ENCODE measurements at places on chromosomes 1 and 21.
A peak's percentile ranks its signal among the peaks of the same experiment; 100 is the strongest.

- peak; percentile 81 for DNase-seq
Measured at GRCh38 chr1:161227196-161227871, 1.5 kb downstream of the TOMM40L start.

GRCh38 chr1:151372058-151372934 is at the start of gene SELENBP1:
Gene SELENBP1 (minus strand): TSS chr1:151372705. CDS start chr1:151372641, 64 bp downstream.
- DNase-seq: no peak

GRCh38 chr1:153577624-153578051 is 12.0 kb upstream of the S100A2 start:
- no peak for DNase-seq

DNA sequence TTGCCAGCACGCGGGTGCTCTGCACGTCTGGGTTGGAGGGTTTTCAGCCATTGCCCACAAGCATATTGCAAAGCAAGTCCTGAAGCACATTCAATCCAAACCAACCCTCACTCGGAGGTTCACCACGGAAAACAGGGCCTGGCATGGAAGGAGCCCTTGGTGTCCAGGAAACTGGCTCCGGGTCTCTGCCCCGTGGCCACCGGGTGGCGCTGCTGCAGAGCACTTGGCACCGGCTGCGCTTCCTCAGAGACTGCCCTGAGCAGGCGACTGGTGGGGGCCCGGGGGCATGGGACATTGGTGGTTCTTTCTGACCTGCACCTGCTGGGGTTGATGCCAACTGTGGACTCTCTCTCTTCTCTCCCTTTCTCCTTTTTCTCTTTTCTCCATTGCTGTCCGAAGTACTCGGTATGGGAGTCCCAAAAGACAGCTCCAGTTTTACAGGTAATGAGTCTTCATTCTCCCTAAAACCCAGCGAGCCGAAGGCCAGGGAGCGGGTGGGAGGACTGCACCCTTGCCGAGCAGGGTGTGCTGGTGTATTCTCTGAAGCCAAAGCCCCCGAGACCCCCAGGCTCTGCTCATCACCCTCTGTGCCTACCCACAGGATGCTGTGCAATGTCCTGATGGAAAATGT is 4.1 kb upstream of the KCNAB2 start:
- DNase-seq: no peak

- no peak for DNase-seq
Measured at GRCh38 chr1:81664341-81664740, 136.4 kb upstream of the ADGRL2 start.

DNA sequence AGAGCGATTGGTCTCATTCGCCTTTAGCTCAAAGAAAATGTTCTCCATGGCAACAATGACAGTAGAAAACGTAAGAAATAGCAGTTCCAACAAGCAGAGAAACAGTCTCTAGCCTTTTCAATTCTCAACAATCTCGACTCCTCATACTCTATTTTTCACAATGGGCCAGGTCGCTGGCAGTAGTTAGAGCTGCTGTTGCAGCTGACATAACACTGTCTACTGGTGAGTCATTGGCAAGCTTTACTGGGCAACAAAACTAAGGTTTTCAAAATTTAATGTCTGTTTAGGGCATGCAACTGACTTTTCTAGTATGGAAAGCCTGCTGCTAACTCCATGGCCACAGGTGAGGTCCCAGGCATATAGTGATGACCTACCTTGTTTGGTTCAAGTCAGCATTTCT is 221.1 kb upstream of the KAZN start:
- no peak for DNase-seq

DNA sequence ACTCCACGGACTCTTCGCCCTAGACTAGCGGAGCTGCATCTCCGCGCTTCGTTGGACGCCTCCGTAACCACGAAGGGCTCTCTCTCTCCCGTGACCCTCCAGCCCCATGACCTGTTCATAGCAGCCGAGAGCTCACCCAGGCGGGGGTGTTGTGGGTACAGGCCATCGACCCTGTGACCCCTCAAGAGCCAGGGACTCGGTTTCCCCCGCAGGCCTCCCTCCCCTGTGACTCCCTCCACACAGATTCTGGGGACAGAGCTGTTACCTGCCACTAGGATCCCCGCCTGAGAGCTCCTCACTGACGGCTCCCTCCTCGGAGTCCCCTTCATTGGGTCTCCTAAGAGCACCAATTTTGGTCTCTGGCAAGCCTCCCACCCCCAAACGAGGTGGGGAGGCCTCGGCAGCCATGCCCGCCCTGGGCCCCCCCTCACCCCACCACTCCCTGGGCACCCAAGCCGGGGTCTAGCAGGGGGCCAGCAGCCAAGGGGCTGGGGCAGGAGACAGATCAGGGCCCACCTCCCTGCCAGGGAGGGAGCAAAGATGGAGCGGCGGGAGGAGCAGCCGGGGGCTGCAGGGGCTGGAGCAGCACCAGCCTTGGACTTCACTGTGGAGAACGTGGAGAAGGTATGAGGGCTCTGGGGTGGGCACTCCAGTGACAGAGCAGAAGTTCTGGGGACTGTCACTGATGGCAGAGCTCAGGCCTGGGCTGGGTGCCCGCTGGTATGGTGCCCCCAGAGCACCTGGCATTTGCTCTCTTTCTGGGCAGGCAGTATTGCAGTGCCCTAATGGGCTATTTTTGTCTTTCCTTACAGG is 517 bp downstream of the IPO13 start:
- DNase-seq: peak; percentile 12

GRCh38 chr1:181033799-181034451 is at the start of gene MR1:
Gene MR1 (plus strand): TSS chr1:181033983. CDS start chr1:181034008, 25 bp downstream.
- DNase-seq: peak; percentile 54

- DNase-seq: no peak
Measured at GRCh38 chr1:93770640-93771039, 89.0 kb upstream of the BCAR3 start.

DNA sequence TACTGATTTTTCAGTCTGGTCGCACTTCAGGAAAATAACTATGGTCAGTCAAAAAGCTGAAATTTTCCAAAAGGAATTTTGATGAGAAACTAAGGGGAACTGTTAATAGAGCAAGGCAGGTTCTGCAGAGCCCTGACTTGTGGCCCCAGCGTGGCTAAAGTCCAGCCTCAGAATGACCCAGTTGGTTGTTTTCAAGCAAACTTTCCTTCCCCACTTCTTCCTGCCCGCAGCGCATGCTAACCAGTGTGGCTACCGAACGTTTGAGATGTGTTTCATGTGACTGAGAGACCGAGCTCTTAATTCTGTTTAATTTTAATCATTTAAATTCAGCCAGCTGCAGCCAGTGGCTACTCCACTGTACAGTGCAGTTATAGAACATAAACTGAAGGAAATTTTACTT is 6.2 kb upstream of the IL10RB start:
- no peak for DNase-seq

GRCh38 chr1:94595658-94596057 is 54.1 kb upstream of the F3 start:
- no peak for DNase-seq

DNA sequence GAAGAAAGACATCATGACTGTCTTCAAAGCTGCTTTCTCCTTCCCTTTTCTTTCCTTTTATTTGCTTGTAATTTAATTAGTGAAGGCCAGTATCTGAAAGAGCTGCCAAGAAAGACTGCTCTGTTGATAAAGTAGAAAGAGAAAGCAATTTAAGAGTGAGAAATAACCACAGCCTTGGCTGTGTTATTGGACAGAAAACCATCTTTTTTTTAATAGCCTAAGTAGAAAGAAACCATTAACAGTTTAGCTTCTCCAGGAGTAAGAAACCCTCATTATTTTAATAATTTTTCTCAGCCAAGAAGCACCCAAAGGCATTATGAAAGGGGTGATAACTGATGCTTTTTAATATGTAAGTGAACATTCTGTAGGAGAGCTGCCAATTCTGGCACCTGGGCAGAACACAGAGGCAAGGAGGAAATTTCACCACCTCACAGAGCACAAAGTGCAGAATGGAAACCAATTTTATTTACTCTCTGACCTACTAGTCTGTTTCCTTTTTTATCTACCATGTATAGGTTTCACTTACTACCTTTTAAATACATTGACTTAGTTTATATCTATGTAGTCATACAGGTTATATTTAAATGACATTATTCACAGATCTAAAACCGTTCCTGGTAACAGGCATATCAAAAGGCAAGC is 703.2 kb downstream of the MRPL39 start:
- no peak for DNase-seq

DNA sequence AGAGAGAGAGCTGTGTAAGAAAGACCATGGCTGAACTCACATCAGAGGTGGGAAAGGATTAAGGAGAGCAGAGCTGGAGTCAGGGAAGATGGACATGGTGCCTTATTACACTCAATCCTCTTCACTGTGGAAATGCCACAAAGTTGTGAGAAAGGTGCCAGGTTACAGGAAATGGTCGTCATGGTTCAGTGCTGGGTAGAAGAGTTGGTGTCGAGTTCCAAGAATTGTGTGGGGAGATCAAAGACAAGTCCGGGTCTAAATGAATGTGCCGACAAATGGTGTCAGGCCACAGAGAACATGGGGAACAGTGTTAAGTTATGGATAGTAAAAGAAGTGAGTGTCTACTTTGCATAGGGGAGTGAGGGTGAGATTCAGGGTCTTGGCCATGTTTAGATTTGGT is 40.9 kb downstream of the LAMC2 start:
- DNase-seq: peak; percentile 69

DNA sequence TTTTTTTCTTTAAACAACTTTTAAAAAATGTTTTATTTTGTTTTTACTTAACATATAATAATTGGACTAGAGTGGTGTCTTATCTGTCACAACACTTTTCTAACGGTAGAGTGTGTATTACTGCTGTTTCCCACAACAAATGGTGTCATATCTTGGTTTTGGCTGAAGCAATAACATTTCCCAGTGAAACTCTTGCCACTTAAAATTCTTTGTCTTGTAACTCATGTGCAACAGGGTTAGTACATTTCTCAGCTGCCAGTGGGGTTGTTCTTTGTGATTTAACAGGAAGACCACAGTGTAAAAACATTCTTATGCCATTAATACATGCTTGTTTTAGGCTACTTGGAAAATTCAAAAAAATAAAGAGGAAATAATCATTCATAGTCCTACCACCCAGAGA is 43.5 kb downstream of the ALPL start:
- no peak for DNase-seq

DNA sequence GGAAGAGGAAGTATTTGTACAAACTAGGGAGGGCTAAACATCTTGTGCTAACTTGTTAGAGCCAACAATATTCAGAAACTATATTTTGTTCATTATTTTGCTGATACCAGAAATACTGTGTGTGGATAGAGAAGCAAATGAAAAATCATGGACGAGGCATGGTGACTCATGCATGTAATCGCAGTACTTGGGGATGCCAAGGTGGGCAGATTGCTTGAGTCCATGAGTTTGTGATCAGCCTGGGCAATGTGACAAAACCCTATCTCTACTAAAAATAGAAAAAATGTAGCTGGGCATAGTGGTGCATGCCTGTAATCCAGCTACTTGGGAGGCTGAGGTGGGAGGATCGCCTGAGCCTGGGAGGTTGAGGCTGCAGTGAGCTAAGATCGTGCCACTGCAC is 13.4 kb downstream of the LRRC41 start:
- no peak for DNase-seq

GRCh38 chr1:23978805-23979204 is 1.3 kb downstream of the SRSF10 start:
- no peak for DNase-seq

- DNase-seq: no peak
Measured at GRCh38 chr1:201282216-201282615, 1.1 kb upstream of the PKP1 start.

GRCh38 chr1:161119092-161119903 is 1.4 kb downstream of the NIT1 start:
- peak; percentile 53 for DNase-seq

- no peak for DNase-seq
Measured at GRCh38 chr1:32924881-32925344, 23.7 kb upstream of the TMEM54 start.

GRCh38 chr1:53334781-53335180 is 6.9 kb upstream of the LRP8 start:
- DNase-seq: no peak

GRCh38 chr1:223298701-223299100 is 65.3 kb downstream of the SUSD4 start:
- DNase-seq: no peak

DNA sequence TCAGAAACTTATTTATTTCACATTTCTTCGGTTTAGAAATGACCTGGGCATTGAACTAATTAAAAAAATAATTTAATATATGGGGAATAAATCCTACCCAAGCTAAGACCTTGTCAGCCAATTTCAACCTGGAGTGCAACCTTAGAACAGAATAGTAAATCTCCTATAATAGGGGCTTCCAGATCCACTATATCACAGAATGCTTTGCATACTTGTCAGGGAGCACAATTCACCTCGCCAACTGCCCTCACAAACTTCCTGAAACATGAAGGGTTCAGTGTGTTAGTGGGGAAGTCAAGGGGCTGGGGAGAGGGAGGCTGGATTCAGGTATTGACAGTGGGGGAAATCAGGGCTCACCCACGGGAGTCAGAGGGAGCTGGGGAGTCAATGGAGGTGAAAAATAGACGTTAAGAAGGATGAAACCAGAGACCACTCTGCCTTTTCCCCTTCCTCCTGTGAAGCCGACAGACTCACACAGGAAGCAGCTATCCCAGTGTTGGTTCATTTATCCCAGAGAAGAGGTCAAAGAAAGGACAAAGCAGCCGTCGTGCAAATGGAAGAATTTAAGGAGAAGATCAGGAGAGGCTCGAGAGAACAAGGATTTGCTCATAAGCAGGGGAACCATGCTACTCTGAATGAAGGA is 453.3 kb downstream of the NUF2 start:
- no peak for DNase-seq

DNA sequence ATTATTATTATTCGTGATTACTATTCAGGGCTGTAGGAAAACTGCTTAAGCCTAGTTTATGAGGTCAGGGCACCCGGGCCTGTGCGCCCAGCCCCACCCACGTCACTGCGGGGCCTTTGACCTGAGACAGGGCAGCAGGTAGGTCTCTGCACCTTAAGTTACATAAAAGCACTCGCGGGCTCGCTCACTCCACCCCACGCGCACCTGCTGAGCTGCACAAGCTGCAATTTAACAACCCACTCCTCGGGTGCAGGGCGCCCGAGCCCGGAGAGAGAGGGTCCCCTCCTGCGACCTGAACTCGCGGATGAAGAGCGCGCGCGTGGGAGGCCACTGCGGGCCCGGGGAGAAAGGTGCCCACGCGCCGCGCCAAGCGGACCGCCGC is 477 bp downstream of the ICMT start:
- DNase-seq: no peak

- no peak for DNase-seq
Measured at GRCh38 chr1:171433451-171433850, 51.9 kb upstream of the PRRC2C start.
